ENCODE measurements at places on chromosomes 12 and 14. TPM values are rescaled to one million over a fixed set of nuclear protein-coding genes. Genes with fewer than 3 reads are reported as not detected.

DNA sequence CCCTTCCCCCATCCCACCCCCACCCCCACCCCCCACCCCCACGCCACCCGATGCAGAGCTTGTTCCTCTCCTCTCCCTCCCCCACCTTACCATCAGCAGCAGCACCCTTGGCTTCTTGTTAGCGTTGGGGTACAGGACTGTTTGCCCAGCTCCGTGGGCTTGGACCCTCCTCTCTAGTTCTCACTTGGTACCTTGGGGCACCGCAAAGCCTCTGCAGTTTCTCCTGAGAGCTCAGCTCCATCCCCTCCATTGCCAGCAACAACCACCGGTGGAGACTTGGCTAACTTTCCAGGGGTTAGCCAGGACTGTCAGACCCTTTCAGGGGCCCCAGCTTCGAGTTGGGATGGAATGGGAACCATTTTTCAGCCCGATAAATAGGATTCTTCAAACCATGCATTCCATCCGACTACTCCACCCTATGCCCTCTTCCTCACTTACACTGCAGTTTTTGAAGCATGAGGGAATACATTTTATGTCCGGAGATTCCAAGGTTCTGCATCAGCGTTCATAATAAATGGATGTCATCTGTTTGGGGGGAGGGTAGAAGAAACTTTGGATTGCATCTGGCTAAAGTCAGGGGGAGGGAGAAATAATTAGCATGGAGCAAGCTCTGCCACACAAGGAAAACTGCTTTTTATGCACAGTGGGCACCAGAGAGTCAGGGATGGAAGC is 1.1 kb downstream of the SCN8A start:
- DNase-seq: no peak

DNA sequence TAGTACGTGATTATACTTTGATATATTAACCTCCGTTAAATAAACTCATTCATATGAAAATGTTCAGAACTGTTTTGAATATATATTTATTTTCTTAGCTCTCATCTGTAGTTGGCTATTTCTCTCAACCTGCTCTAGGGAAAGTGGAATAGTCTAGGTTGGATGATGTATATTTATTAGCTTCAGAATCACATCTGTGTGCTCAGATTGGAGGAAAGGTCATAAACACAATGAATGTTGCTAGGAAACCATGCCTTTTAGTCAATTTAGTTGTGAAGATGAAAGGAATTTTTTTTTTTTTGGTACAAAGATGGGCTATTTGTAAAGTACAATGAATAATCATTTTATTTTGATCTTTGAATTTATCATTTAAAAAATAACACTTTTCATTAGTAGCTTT is 439.1 kb downstream of the FOXG1 start:
- no peak for DNase-seq

- DNase-seq: no peak
Observed at GRCh38 chr12:122976648-122976975, 1.6 kb downstream of the OGFOD2 start.

GRCh38 chr12:77001276-77001675 is 64.1 kb downstream of the E2F7 start:
- DNase-seq: no peak

- DNase-seq: no peak
Observed at GRCh38 chr12:91183551-91183950, 934 bp upstream of the DCN start.

DNA sequence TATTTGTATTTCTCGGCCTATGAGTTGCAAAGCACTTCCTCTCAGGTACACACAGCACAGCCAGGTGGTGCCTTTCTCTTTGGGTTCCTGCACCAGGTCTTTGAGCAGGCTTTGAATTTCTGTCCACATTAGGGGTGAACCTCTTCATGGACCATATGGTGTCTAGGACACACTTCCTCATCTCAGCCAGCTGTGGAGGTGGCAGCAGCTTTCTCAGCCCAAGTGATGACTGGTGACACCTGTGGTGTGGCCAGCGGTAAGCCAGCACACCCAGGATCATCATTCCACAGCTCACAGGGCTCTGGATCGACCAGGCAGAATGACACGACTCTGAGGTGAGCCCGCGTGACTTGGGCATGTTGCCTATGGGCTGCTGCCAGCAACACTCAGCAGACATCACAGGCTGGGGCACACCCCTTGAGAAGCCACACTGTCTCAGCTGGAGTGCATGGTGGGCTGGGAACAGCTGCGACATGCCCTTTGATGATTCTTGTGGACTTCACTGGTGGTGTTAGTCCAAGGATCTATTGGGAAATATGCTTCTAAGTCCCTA is 36.8 kb downstream of the SLC5A8 start:
- no peak for DNase-seq

GRCh38 chr12:7303230-7303629 is 642 bp upstream of the ACSM4 start:
- no peak for DNase-seq

DNA sequence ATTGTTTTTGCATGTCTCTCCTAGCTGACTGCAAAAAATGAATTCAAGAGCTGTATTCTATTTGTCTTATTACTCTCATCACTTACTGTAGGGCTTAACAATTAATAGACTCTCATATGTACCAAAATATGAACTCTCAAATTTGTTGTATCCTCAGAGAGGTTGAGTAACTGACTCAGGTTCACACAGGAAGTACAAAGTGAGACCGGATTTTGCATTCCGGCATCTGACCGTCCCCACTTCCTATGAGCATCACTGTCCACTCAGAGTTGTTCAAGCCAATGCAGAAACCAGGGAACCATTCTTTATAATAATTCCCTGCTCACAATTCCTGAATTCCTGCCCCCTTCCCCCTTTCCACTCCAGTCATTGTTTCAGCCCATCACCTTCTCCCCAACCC is 113.3 kb upstream of the AMIGO2 start:
- no peak for DNase-seq

GRCh38 chr12:114671066-114671442 is 12.9 kb downstream of the TBX3 start:
- DNase-seq: no peak

DNA sequence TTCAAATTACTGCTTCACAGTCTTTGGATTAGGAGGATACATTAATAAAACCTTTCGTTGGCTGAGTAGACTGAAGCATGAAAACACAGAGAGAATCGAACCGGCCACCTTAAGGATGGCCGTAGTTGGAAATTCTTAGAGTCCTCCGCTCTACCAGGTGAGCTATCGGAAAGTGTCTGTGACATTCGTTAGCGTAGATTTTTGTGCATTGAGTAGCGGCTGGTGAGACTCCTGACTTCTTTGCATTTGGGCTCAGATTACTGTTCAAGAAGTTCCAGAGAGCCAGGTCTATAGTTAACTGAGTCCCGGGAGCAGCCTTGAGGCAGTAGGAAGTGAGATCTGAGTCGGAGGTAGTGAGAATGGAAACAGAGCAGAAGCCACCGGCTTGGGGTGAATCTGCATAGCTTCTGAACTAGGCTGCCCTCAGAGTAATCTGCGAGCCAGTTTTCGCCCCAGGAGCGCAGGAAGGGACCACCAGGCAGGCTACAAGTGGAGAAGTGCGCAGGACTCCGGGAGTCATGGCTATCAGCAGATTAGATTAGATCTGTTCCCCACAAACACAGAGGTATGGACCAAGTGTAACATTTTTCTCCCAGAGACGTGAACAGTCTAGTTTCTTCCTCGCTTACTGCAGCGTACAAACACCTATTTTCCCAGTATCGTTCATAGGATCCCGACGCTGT is 11.0 kb downstream of the OR6S1 start:
- no peak for DNase-seq

GRCh38 chr12:44154128-44154527 is 318.2 kb downstream of the TMEM117 start:
- DNase-seq: no peak

GRCh38 chr12:102910137-102910536 is 6.9 kb downstream of the PAH start:
- no peak for DNase-seq

DNA sequence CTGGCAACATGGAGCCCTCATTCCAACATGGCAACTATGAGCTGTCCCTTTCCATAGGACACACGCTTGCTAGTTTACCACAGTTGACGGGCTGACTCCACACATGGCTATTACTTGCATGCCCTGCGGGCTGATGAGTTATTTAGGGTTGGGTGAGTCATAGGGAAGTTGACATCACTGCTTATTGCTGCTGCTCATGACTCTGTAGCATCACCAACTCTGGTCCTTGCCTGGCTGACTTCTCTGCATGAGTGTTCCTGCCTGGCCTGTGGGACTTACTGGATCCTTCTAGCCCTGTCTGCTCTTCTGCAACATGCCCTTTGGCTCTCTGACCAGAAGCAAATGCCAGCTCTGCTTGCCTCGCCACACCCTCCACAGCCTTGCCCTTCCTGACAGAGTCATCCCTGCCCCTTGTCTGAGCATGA is 199.5 kb downstream of the ANO6 start:
- no peak for DNase-seq

DNA sequence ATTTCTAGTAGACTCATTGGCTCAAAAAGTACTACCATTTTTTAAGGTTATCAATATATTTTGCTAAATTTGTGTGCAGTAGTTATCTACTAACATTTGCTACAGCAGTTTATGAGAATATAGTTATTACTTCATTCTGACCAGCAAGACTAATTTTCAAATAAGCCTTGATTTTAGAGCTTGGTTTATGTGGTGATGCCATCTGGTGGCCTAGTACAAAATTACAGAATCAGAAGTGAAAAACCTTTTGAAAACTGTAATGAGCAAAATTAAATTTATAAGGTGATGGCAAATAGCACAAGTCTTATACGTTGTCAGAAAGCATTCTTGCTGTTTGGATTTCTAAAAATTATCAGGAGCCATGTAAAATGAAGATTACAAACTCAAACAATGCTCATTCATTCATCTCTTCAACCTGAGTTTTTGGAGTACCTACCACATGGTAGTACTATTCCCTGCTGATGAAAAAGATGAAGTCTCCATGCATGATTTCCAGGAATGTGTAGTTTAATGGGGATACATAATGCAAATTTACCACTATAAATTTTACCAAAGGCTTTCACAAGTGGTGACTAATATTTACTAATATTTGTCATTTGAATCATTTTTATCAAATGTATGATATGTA is 51.0 kb downstream of the MAGOHB start:
- no peak for DNase-seq

- DNase-seq: no peak
Observed at GRCh38 chr14:64293976-64294671, at the start of gene ESR2. TSS of gene ESR2 (minus strand) at chr14:64294371. CDS start at chr14:64282985, 11,386 bp downstream.

KRT6C gene
- total RNA-seq: not detected

SEC23A gene
- 99.7 TPM for total RNA-seq

PPFIA2 gene
- 29.5 TPM for total RNA-seq

C12orf57 gene
- total RNA-seq: 177 TPM

MUCL1 gene
- not detected for total RNA-seq

NXPH4 gene
- total RNA-seq: 0.27 TPM

ORAI1 gene
- total RNA-seq: 14.0 TPM

All from sciatic nerve (tissue), 2 donors.